ENCODE measurements at places on chromosomes 5 and 9.

DNA sequence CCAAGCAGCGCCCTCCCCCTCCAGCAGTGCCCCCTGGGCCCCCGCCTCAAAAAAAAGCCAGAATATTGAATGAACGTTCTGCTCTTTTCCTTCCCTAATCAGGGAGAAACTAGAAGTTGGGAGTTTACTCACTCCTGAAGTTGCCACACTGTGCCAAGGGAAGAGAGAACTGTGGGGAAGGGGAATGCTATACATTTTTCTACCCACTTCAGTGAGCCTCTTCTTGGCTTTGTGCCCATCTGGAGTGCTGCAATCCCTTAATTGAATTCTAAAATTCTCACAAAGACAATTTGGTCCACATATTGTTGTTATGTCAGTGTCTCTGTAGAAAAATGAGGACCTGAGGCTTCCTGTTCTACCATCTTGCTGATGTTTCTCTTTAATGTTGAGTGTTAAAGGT is 443.7 kb downstream of the DIRAS2 start:
- DNase-seq, result no peak

DNA sequence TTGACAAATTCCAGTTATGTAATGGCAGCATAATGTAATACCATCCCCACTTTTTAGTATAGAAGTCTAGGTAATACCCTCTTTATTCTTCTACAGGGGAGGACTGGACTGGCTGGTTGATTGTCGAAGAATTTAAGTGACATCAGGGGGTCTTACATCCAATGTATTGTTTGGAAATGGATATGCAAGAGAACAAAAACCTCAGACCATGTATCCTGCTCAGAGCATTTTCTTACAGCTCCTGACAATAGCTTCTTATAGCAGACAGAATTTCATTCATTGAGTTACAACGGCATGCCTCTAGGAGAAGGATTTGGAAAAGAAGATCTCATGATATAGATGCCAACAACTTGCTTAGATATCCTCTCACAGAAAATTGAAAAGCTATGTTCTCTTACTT is 2032.3 kb downstream of the EFNA5 start:
- no peak for DNase-seq

GRCh38 chr5:122426301-122426700 is 114.3 kb downstream of the SNCAIP start:
- DNase-seq, result no peak

- no peak for DNase-seq
Observed at GRCh38 chr5:140205216-140205615, 30.2 kb downstream of the CYSTM1 start.

GRCh38 chr5:116543501-116543900 is 31.1 kb downstream of the SEMA6A start:
- DNase-seq, result no peak

GRCh38 chr5:56025151-56025885 is 30.6 kb upstream of the IL6ST start:
- DNase-seq, result no peak

GRCh38 chr5:173210877-173211276 is 24.1 kb downstream of the NKX2-5 start:
- no peak for DNase-seq

DNA sequence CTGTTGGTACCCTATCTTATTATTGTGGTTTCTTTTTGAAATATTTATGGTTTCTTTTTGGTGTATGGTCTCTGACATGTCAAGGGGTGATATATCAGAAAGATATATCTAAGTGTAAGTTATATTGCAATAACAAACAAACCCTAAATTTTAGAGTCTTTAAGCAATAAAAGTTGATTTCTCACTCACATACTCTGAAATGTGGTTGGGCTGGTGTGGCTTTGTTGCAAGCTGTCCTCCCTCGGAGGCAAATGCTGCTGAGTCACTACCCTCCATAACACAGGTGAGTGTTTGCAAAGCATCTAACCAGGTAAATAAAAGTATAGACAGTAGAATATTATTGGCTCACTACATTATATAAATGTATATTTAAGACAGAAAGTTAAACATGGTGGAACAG is 253.2 kb downstream of the CDH18 start:
- DNase-seq, result no peak

- DNase-seq, result no peak
Observed at GRCh38 chr5:65790371-65791163, 68.6 kb downstream of the NLN start.

GRCh38 chr5:99141534-99142128 is 212.8 kb upstream of the CHD1 start:
- DNase-seq, result no peak

DNA sequence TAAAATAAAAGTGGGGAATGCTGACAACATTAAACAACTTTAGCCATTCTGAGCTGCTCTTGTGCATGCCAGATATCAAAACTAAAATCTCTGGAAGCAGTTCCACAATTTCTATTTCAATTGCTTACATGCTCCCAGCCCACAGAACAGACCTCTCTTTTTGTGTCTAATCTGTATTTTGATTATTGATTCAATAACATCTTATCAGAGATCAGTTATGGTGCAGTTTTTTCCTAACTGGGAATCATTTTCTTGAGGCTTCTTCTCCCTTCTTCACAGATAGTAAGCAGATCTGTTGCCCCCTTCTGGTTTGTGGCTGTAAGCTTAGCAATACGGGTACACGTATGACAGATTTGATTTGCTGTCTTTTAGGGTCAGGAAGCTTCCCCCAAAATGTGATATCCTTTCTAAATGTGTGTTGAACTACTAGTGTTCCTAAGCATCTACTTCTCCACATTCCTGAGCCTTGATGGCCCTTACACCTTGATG is 39.4 kb downstream of the MRPS27 start:
- no peak for DNase-seq

DNA sequence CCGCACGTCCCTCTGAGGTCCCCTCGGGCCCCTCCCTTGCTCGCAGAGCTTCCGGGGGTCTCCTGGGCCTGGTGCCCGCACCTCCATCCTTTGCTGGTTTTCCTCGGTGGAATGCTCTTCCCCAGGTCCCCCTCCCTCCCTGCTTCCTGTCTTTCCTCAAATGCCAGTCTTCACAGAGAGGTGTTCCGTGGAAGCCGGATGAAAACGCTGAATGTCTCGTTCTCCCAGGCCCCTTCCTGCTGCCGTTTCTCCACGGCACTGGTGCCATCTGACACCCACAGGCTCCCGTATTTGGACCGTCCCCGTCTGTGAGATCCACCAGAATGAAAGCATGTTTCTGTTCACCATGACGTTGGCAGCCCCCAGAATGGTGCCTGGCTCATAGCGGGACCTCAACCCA is 4.1 kb downstream of the OR2V1 start:
- DNase-seq, result no peak

- no peak for DNase-seq
Observed at GRCh38 chr5:90144625-90145327, 264.8 kb downstream of the CETN3 start.

DNA sequence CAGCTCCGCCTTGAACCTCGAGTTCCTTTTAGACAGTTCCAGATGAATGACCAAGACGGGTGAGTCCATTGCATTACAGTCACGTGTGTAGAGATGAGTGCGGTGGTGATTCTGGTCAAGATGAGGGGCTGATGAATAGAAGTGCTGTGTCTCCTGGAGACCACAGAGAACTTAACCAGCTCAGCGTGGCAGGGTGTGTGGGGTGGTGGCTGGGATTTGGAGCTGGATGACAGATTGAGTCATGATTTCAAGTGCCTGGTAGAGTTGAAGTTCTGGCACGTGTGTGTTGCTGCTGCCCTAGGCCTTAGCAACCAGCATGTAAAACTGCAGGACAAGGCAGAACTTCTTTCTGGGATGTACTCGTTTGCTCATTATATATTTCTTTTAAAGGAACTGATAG is 53.3 kb downstream of the PRRC2B start:
- no peak for DNase-seq

- no peak for DNase-seq
Observed at GRCh38 chr9:107141967-107142366, 141.1 kb upstream of the RAD23B start.

DNA sequence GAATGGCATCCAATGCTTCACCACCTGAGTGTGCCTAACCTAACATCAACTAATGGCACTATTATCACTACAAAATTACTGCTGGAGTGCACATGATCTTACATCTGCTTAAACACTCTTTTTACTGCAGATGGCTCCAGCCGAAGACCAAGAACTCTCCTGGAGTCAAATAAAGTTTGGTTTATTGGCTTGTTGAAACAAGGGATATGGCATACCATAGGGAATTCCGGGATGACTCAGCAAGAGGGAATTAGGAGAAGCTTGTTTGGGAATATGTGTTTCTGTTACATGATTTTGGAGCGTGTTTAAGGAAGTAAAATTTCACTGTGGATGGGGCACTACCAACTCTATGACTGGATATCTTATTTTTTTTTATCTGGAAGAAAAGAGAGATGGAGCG is 872.6 kb downstream of the DTWD2 start:
- no peak for DNase-seq

- DNase-seq, result no peak
Observed at GRCh38 chr9:131395157-131396098, 1.5 kb downstream of the PRRC2B start.

DNA sequence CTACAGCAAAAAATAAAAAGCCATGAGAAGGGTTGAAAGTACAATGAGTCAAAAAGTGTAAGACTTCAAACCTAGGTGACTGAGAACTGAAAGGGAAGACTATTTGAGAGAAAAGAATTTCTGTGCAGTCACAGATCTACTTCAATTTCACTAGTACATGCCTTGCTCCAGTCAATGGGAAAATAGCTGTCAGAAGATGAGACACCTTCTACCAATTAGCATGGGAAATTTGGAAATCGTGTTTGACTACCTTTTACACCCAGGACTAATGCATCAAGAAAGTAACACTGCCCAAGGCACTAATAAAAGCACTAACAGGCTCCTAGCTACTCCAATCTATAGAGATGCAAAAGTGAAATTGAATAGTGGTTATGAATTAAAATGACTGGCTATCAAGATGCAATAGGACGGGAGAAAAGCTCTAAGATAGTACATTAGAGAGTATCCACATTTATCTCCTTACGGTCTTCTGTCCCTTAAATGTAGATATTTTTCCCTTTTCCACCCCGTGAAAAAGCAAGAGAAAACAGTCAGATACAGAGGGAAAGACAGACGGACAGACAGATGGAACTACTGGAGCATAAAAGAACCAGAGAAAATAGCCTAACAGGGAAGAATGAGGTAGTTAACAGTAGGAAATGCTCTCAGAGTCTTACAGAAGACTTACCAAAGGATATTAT is 15.2 kb downstream of the ERP44 start:
- DNase-seq, result no peak

Measured in amniotic stem cell (primary cell).